ENCODE measurements at places on chromosomes 13 and 19.

DNA sequence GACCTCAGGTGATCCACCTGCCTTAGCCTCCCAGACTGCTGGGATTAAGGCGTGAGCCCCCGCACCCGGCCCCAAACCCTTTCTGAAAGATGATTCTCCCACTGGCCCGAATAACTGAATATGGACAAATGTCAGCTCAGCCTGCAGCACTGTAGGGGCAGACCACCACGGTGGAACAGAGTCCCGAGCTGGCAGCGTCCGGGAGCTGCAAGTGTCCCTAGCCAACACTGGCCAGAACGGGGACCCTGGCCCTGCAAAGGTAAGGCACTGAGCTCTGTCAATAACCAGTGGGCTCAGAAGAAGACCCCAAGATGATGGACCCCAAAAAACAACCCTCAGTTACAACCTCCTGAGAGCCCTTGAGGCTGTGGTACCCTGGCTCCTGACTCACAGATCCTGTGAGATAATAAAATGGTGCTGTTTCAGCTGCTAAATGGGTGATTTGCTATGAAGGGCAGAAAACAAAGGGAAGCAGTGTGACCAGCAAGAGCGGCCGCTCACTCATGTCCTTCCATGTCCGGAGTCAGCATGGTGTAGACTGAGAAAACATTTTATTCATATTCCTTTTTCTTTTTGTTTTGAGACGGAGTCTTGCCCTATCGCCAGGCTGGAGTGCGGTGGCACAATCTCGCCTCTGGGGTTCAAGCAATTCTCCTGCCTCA lies 1.6 kb downstream of the LSM7 start:
- H3K4me3 ChIP-seq, result no peak overlapping the region
- H3K4me1 ChIP-seq, result peaks cover 47% of the 10 kb centered on the region
- peaks cover 11% of the 10 kb centered on the region for H3K36me3 ChIP-seq

GRCh38 chr19:11181488-11181887 lies 15.9 kb downstream of the KANK2 start:
- peak overlapping the region; percentile 63 for H3K27ac ChIP-seq
- no peaks in the 10 kb centered on the region for H3K27me3 ChIP-seq
- H3K4me1 ChIP-seq, result peaks cover 51% of the 10 kb centered on the region
- DNase-seq, result no peak
- peaks cover 62% of the 10 kb centered on the region for H3K36me3 ChIP-seq

DNA sequence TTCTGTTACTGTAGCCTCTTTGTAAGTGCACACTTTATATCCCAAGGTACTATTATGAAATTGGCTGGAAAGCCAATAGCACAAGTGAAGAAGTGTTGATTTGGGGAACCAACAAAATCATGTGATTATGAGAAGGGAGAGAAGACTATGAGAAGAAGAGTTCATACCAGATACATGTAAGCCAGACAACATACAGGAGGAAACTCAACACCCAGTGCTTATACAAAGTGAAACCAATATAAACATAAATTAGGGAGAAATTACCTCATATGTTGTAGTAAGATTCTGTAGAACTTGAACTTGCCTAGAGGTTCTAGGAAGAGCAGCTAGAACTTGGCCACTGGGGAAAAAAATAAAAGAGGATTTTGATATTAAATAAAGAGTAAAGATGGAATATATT lies 17.4 kb downstream of the CPB2 start:
- DNase-seq, result no peak
- H3K27me3 ChIP-seq, result no peaks in the 10 kb centered on the region
- no peaks in the 10 kb centered on the region for H3K4me1 ChIP-seq
- no peak overlapping the region for H3K4me3 ChIP-seq
- no peaks in the 10 kb centered on the region for H3K36me3 ChIP-seq

GRCh38 chr19:40614622-40615411 lies 13.6 kb downstream of the LTBP4 start:
- no peaks in the 10 kb centered on the region for H3K4me1 ChIP-seq
- H3K27me3 ChIP-seq, result no peaks in the 10 kb centered on the region
- DNase-seq, result peak; percentile 93
- H3K36me3 ChIP-seq, result peaks cover 30% of the 10 kb centered on the region
- H3K4me3 ChIP-seq, result peak overlapping the region; percentile 56
- peak overlapping the region; percentile 93 for H3K27ac ChIP-seq

GRCh38 chr13:30577401-30577852 lies 40.3 kb upstream of the USPL1 start:
- no peak for DNase-seq
- H3K4me1 ChIP-seq, result no peaks in the 10 kb centered on the region
- H3K27ac ChIP-seq, result no peak overlapping the region
- H3K4me3 ChIP-seq, result no peak overlapping the region

GRCh38 chr19:18620902-18621301 lies 8.2 kb downstream of the TMEM59L start:
- no peaks in the 10 kb centered on the region for H3K36me3 ChIP-seq
- H3K4me1 ChIP-seq, result no peaks in the 10 kb centered on the region
- H3K27me3 ChIP-seq, result no peaks in the 10 kb centered on the region
- H3K27ac ChIP-seq, result no peak overlapping the region

Data from right atrium auricular region (tissue), 2 donors.